ENCODE measurements at places on chromosomes 7 and 10. TPM values are rescaled to one million over a fixed set of nuclear protein-coding genes. Genes with fewer than 3 reads are reported as not detected.

DNA sequence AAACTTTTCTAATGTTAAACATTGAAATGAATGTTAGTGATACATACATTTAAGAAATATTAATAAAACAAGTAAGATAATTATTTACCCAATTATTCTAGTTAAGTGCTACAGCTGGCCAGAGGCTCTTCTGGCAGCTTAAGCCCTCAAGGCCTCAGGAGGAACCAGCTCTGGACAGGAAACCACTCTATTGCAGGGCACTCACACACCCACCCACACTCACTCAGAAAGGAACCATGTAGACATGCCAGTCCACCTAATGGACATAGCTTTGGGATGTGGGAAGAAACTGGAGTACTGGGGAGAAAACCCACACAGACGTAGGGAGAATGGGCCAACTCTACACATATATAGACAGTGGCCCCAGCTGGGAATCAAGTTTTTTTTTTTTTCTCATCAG lies 28.2 kb downstream of the UMAD1 start:
- H3K27me3 ChIP-seq: no peaks in the 10 kb centered on the region
- no peak overlapping the region for H3K27ac ChIP-seq
- no peak for DNase-seq

- no peak for DNase-seq
- H3K4me3 ChIP-seq: no peak overlapping the region
- H3K27ac ChIP-seq: no peak overlapping the region
- H3K27me3 ChIP-seq: no peaks in the 10 kb centered on the region
Measured at GRCh38 chr7:50226669-50227068, 77.8 kb upstream of the IKZF1 start.

DNA sequence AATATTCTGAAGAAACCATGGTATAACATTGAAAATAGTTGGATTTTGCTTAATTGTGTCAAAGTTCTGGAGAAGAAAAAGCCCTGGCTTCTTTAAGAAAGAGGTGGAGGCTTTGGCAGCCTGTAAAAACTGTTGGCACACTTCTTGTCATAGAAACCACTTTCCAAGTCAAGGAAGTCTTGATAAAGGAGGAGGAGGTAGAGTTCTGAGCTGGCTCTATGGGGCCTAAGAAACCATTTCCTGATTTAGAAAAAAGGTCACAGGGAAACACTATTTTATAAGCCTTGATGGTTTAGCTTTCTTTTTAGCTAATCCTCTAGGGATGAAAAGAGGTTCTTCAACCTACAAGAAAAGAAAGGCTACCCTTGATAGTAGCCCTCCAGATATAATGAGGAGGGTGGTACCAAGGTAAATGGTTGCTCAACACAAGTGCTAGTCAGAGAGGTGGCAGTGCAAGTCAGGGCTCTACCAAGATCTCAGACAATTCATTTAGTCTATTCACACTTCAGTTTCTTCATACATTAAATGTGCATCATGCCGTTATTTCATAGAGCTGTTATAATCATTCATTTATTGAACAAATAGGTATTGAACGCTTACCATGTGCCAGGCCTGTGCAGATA lies 346.9 kb downstream of the RNLS start:
- H3K4me1 ChIP-seq: peaks cover 64% of the 10 kb centered on the region
- no peaks in the 10 kb centered on the region for H3K27me3 ChIP-seq
- DNase-seq: no peak
- H3K27ac ChIP-seq: peak overlapping the region; percentile 65

DNA sequence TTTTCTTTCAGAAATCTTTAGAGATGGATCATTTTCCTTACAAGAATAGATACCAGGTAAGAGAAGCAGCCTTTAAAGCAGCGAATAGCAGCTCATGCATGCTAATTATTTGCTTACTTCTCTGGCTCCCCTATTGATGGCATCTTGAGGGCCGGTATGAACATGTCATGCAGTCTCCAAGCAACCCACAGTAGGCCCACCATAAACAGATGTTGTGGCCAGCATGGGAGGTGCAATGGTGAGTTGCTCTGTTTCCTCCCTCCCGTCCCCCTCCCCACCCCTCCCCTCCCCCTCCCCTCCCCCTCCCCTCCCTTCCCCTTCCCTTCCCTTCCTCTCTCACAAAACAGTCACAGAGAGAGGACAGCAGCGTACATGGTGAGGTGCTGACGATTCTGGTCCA lies 9.7 kb upstream of the ZNF273 start:
- no peaks in the 10 kb centered on the region for H3K36me3 ChIP-seq
- peaks cover 20% of the 10 kb centered on the region for H3K4me1 ChIP-seq
- no peak overlapping the region for H3K27ac ChIP-seq
- peaks cover 13% of the 10 kb centered on the region for H3K27me3 ChIP-seq
- no peak for DNase-seq
- H3K4me3 ChIP-seq: no peak overlapping the region

DNA sequence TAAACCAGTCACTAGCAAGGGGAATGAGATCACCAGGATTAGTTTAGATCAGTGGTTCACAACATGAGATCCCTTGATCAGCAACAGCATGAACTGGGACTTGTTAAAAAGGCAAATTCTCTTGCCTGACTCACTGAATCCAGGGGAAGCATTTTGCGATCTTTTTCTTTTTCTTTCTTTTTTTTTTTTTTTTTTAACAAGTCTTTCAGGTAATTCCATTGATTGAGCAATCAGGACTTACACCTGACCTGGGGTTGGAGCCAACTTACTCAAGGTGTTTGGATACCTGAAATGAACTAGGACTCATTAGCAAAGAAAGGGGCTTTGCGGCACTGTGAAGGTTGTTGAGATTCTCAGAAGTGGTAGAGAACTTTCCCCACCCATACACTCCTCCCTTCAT lies 47.1 kb upstream of the PRR15 start:
- no peaks in the 10 kb centered on the region for H3K4me1 ChIP-seq
- H3K27ac ChIP-seq: no peak overlapping the region
- H3K4me3 ChIP-seq: no peak overlapping the region
- peaks cover 10% of the 10 kb centered on the region for H3K36me3 ChIP-seq
- no peaks in the 10 kb centered on the region for H3K27me3 ChIP-seq
- DNase-seq: no peak

- no peak overlapping the region for H3K27ac ChIP-seq
- H3K36me3 ChIP-seq: peaks cover 46% of the 10 kb centered on the region
- H3K27me3 ChIP-seq: no peaks in the 10 kb centered on the region
- no peak overlapping the region for H3K4me3 ChIP-seq
- peaks cover 32% of the 10 kb centered on the region for H3K4me1 ChIP-seq
Measured at GRCh38 chr10:114831186-114831867, 9.7 kb downstream of the FHIP2A start.

DNA sequence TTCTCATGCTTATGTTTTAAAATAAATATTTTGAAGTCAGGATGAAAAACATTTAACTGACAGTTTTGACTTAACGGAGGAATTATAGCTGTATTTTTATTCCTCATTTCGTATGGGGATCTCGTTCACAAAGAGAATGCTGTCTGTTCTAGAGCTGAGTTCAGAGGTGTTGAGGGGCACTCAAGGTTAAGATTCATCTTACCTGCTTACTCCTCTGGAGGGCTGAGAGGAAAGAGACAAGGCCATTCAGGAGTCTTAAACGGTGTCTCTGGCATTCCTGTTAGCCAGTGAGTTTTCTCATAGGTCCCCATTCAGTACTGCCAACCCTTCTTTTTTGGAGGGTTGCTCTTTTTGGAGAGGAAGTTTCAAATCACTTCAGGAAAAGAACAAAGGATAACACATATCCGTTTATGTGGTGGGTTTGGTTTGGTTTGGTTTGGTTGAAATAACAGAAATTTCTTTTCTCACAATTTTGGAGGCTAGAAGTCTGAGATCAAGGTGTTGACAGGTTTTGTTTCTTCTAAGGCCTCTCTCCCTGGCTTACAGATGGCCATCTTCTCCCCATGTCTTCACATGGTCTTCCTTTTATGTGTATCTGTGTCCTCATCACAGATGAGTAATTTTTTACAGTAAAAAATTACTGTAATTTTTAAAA lies 23.1 kb downstream of the CALHM2 start:
- H3K36me3 ChIP-seq: peaks cover 86% of the 10 kb centered on the region
- no peak overlapping the region for H3K27ac ChIP-seq
- no peak overlapping the region for H3K4me3 ChIP-seq

GRCh38 chr10:80460399-80461207 lies 6.5 kb downstream of the TSPAN14 start:
- DNase-seq: no peak
- H3K4me3 ChIP-seq: peak overlapping the region; percentile 99
- H3K4me1 ChIP-seq: peaks cover 100% of the 10 kb centered on the region
- peak overlapping the region; percentile 100 for H3K27ac ChIP-seq
- H3K36me3 ChIP-seq: no peaks in the 10 kb centered on the region
- no peaks in the 10 kb centered on the region for H3K27me3 ChIP-seq

- H3K4me3 ChIP-seq: no peak overlapping the region
- peak overlapping the region; percentile 74 for H3K27ac ChIP-seq
- no peaks in the 10 kb centered on the region for H3K27me3 ChIP-seq
- DNase-seq: peak; percentile 73
- peaks cover 68% of the 10 kb centered on the region for H3K4me1 ChIP-seq
- no peaks in the 10 kb centered on the region for H3K36me3 ChIP-seq
Measured at GRCh38 chr7:5677538-5678294, 103.7 kb downstream of the RNF216 start.

DNA sequence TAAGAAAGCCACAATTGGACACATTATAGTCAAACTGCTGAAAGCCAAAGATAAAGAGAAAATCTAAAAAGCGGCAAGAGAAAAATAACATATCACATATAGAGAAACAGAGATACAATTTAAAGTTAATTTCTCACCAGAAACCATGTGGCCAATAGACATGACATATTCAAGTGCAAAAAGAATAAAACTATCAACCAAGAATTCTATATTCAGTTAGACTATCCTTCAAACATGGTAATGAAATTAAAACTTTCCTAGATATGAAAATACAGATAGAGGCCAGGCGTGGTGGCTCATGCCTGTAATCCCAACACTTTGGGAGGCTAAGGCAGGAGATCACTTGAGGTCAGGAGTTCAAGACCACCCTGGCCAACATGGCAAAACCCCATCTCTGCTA lies 129.1 kb upstream of the RNF32 start:
- no peak overlapping the region for H3K4me3 ChIP-seq
- H3K4me1 ChIP-seq: no peaks in the 10 kb centered on the region
- H3K36me3 ChIP-seq: no peaks in the 10 kb centered on the region
- DNase-seq: no peak
- peaks cover 12% of the 10 kb centered on the region for H3K27me3 ChIP-seq

DNA sequence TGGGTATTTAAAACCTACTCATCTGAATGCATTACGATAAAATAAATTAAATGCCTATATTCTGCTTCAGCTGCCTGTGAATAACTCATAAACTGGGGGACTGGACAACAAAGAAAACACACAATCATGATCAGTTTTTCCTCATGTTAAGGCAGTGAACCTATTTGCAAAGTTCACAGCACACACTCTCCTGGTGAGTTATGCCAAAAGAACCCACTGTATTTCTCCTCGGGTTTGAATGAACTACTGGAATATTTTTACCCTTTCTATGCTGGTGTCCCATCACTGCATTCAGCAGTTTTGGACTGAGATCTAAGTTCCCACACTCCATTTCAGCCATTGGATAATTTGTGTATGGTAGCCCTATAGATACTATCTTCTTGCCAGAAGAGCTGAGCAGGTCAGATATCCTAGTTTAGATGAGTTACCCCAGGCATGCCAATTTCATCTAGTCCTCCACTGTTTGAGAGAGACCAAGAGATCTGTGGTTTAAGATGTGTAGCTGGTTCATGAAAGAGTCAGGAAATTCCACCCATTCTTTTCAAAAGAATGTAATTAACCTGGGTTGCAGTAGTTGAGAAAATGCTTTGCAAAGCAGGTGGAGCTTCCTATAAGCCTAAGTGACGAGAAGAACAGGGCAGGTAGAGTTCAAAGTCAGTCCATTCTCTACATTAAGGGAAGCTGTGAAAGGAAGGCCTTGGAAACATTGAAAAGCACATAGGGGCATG lies 101.7 kb downstream of the PLXDC2 start:
- no peak for DNase-seq
- no peaks in the 10 kb centered on the region for H3K36me3 ChIP-seq
- H3K27ac ChIP-seq: no peak overlapping the region
- no peaks in the 10 kb centered on the region for H3K27me3 ChIP-seq

GRCh38 chr10:123007558-123008354 lies 839 bp downstream of the IKZF5 start:
- peak overlapping the region; percentile 94 for H3K27ac ChIP-seq
- DNase-seq: no peak
- peaks cover 65% of the 10 kb centered on the region for H3K4me1 ChIP-seq

DNA sequence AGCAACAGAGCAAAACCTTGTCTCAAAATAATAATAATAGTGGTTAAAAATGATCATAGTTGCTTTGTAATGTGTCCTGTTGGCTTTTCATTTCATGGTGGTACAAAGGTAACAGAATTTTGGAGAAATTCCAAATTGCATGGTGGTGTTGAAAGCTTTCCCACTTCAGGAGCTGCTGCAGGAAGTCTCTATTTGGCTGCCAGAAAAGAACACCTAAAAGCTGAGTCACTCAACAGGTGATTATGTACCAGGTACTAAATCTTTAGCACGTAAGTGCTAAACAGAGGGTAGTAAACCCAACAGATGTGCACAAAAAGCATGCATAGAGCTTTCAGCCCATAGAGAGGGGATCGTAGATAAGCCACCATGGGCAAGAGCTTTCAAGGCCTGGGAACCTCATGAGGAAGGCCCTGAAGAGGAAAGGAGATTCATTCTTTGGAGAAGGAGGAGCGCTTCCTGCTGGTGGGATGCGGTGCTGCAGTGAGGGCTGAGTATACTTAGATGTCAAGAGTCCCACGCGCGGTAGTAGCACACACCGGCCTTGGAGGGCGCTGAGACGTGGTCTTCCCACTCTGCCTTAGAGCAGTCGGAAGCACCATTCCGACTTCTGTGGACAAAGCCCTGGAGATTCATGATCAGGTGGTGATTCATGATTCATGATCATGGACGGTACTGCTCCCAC lies 118.7 kb downstream of the RALA start:
- no peaks in the 10 kb centered on the region for H3K36me3 ChIP-seq
- no peaks in the 10 kb centered on the region for H3K4me1 ChIP-seq
- DNase-seq: peak; percentile 47
- no peak overlapping the region for H3K27ac ChIP-seq
- no peak overlapping the region for H3K4me3 ChIP-seq

DNA sequence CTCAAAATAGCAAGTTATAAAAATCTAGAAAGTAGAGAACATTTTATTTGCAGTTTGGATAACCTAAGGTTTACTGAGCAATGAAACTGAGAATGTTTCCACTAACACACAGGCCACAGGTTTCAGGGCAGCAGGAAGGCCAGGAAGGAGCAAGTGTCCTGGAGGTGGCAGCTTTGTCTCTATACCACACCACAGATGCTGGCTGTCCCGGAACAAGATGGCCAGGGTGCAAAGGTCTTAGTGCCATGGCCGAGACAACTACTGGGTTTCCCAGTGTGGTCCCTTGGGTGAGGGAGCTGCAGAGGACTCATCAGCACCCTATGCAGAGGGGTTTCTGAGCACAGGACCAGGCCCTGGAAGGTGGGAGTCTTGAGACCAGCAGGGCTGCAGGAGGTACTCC lies 92.0 kb downstream of the CTBP2 start:
- no peak overlapping the region for H3K4me3 ChIP-seq
- H3K27me3 ChIP-seq: no peaks in the 10 kb centered on the region
- no peak overlapping the region for H3K27ac ChIP-seq
- DNase-seq: peak; percentile 4

- peaks cover 31% of the 10 kb centered on the region for H3K4me1 ChIP-seq
- H3K27ac ChIP-seq: no peak overlapping the region
- H3K4me3 ChIP-seq: no peak overlapping the region
- DNase-seq: no peak
- H3K36me3 ChIP-seq: peaks cover 7% of the 10 kb centered on the region
- no peaks in the 10 kb centered on the region for H3K27me3 ChIP-seq
Measured at GRCh38 chr7:47809387-47809786, 138.9 kb downstream of the PKD1L1 start.

The GIMAP8 gene
- 11.0 TPM for total RNA-seq

The NANOS1 gene
- 11.7 TPM for total RNA-seq

The ACBD7 gene
- not detected for total RNA-seq

The CALML5 gene
- not detected for total RNA-seq

The OR2A5 gene
- total RNA-seq: not detected

The FFAR4 gene
- 0.08 TPM for total RNA-seq

The PANK1 gene
- total RNA-seq: 21.4 TPM
